Fibroblast of skin of abdomen (primary cell): ENCODE measurements at places on chromosomes 4 and X.
A peak's percentile ranks its signal among the peaks of the same experiment; 100 is the strongest.

DNA sequence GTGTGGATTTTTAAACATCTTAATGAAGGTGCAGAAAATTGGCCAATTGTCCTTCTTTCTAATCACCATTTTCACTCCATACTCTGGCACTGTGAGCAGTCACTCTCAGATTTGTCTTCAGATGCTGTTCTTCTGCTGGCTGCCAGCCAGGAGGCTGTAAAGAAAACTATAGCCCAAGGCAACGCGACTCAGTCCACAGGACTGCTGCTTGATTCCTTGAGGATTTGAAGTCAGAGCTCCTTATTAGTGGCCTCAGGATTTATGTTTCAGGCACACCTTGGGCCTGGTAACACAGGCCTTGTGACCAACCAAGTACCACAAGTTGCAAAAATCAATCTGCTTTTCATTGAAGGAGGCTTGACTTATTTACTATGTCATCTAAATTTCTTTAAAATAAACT, 342.6 kb downstream of the GPM6A start:
- DNase-seq, result peak; percentile 29

DNA sequence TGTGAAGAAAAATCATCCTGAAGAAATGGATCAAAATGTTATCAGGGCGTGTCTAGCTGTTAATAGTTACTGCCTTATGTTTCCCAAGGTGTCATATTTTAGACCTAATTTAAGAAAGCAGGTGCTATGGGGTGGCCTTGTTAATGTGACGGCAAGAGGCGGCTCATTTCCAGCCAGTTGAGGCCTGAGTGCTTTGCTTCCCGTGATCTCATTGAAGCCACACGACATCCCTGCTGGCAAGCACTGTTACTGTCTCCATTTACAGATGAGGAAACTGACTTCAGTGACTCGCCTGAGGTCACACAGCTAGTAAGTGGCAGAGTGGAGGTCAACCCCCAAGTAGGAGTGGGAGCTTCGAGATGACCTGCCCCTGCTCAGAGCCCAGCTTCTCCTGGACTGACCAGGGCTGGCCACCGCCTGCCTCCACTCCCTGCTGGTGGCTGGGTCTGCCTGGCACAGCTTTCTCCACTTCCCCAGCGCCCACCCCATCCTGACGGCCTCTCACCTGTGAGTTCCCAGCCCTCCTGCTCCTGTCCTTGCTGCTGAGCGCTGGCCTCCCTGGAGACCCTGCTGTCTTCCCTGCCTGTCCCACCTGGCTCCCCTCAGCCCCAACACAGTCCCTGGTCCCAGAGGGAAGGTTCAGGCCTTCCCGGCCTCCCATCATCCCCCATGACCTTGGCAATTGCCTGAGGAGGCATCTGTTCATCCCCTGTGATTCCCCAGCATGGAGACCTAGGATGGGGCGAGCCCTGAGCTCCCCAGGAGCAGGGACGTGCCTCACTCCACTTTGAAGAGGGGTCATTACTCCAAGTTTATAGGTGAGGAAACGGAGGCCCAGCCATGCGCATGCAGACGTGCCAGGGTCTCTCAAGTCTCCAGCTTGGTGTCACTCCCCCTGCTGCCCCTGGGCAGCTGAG, 47.7 kb upstream of the SORCS2 start:
- no peak for DNase-seq

DNA sequence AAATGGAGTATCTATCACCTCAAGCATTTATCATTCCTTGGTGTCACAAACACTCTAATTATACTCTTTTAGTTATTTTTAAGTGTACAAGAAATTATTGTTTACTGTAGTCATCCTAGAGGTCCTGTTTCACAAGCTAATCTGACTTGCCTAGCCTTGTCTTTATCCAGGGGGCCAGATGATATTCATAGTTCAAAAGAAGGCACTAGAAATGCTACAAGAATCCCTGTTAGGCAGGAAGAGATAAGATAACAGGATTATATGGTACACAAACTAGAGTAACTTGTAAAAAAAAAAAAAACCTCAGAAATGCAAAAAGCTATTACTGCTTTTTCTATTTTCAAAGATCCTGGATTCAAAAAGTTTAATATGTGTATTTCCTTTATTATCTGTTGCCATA, 95.8 kb downstream of the MBNL3 start:
- DNase-seq, result no peak

GRCh38 chrX:37666516-37666915, 19.1 kb upstream of the XK start:
- no peak for DNase-seq

DNA sequence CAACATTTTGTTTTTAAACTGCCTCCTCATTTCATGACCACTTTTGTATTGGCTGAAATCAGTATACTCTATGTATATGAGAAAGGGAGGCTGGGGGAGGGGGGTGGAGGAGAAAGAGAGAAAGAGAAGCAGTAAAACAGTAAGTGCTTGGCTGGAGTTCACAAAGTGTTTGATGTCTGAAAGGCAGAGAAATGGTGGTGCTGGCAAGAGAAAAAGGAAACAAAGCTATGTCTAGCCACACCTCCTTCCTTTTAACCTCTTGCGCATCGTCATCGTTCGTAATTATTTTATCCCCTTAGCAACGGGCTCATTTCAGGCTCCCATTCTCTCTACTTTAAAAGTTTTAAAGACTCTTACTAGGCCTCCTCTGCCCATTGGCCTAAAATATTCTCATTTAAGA, 25.6 kb downstream of the RPA4 start:
- DNase-seq, result peak; percentile 10

GRCh38 chr4:168805341-168805740, 204.7 kb downstream of the CBR4 start:
- DNase-seq, result no peak

GRCh38 chrX:56761167-56761566, 32.1 kb downstream of the NBDY start:
- no peak for DNase-seq
